ENCODE measurements at places on chromosomes 2 and 18.

GRCh38 chr2:230758566-230759480 is 46.2 kb downstream of the CAB39 start:
- peak; percentile 32 for DNase-seq

GRCh38 chr18:785242-785641 is 26.8 kb downstream of the YES1 start:
- no peak for DNase-seq

DNA sequence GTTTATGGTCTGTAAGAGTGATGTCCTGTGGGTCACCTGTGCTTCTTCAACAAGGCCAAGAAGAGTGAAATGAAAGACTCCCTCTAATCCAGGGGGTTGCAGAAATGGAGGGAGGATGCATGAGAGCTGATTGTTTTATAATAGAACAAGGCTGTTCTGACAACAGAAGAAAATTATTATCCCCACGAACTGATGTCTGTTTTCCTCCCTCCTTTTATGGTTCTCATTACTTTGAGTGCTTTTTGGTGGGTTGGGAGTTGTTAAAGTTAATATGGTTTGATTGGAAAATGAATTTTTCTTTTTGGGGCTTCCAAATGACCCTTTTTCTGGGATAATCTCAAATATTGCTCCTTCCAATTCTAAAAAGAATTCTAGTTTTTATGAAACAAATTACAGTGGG is 33.6 kb downstream of the GATA6 start:
- DNase-seq: no peak

DNA sequence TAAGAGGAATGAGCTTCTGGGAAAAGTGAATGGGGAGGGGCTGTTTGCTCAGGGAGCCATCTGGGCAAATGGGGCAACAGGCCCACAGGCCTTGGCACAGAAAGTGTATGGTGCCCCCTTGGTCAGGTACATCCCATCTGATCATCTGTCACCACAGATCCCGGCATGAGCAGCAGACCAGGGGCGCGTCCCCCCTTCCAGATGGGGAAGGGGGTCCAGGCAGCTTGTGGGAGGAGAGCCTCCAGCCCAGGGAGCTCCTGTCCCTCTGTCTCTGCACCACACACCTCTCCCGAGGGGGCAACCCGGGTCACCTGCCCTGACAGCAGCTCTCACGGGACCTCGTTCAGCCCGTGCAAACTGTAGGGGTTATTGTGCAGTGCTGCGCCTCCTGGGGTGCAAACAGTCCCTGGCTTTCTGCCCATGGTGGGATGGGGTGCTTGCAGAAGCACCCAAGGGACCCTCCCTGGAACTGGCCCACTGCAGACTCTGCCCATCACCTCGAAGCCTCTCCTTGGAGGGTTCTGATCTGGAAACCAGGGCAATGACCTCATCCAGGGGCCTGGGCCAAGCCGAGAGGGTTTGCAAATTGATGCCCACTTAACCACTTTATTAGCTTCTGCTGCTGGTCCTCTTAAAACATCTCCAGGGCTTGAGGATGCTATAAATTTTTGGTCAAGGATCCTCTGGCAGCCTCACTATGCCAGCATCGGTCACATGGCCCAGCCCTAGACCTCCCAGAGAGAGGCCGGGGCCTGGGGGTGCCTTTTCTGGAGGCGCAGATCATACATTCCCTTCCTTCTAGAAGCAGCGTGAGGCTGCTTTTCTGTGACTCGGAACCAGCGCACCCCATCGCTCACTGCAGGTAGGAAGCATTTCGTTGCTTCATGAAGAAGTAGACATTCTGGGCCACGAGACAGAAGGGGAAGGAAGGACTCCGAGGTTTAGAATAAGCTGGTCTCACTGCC is 7.6 kb upstream of the BOK start:
- DNase-seq: no peak

- peak; percentile 18 for DNase-seq
Observed at GRCh38 chr18:26307161-26307773, 81.0 kb downstream of the TAF4B start.

GRCh38 chr2:231367178-231367577 is 28.3 kb upstream of the B3GNT7 start:
- no peak for DNase-seq

GRCh38 chr2:62071126-62071598 is 124.8 kb upstream of the B3GNT2 start:
- no peak for DNase-seq

DNA sequence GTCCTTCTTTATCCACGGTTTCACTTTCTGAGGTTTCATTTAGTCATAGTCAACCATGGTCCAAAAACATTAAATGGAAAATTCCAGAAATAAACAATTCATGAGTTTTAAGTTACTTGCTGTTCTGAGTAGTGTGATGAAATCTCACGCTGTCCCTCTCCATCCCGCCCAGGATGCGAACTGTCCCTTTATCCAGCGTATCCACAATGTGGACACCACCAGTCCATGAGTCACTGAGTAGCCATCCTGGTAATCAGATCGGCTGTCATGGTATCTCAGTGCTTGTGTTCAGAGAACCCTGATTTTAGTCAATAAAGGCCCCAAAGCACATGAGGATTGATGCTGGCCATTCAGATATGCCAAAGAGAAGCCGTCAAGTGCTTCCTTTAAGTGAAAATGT is 3.7 kb downstream of the SP140L start:
- no peak for DNase-seq

GRCh38 chr2:205670292-205670691 is 12.0 kb upstream of the NRP2 start:
- no peak for DNase-seq

GRCh38 chr2:127585270-127585807 is 49.9 kb downstream of the MYO7B start:
- no peak for DNase-seq

DNA sequence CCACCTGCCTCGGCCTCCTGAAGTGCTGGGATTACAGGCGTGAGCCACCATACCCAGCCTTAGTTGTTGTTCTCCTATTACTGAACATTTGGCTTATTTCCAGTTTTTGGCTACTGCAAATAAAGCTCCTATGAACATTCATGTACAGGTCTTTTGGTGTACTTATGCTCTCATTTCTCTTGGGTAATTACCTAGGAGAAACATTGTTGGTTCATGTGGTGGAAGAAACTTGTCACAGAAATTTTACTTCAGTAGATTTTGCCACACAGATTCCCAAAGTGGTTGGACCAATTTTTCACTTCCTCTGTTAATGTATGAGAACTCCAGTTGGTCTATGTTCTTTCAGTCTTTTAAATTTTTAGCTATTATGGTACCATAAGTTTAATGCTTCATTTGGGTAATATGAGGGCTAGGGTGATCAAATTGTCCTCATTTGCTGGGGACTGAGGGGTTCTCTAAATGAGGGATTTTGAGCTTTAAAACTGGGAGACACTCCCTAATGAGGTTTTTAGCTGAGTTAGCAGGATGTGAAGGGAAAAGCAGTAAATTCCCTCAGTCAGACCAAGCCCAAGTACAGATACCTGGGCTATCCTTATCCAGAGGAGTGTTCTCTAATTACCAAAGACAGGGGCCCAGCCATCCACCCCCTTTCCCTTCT is 33.9 kb downstream of the MTA3 start:
- DNase-seq: no peak

GRCh38 chr2:232526372-232526941 is 497 bp downstream of the CHRND start:
- no peak for DNase-seq
